Amygdala (tissue), 56 donors: ENCODE measurements at places on chromosomes 1 and 21.

DNA sequence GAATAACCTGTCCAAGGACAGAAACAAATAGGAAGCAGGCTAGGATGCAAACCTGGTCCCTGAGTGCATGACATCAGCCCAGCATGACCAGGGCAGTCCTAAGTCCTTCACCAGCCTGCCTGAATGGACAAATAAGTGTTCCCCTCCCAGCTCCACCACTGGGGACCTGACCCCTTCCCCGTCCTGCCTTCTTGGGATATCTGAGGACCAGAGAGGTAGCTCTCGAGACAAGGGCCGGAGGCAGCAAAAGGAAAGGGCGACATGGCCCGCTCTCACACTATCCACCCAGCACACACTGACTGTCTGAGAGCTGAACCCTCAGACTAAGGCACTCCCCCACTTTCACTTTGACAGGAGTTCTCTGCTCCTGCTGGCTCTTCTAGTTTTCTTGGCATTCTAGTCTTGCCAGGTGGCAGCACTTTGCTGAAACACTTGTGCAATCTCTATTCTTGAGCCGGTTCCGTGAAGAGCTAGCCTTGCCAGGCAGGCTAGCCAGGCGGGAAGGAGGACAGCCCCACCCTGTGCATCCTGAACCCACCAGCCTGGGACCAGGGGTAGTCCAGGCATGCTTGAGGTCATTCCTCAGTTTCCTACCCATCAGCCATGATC is 251.1 kb upstream of the RAB4A start:
- no peak for DNase-seq

GRCh38 chr1:184851822-184852746 is 97.4 kb upstream of the EDEM3 start:
- no peak for DNase-seq

DNA sequence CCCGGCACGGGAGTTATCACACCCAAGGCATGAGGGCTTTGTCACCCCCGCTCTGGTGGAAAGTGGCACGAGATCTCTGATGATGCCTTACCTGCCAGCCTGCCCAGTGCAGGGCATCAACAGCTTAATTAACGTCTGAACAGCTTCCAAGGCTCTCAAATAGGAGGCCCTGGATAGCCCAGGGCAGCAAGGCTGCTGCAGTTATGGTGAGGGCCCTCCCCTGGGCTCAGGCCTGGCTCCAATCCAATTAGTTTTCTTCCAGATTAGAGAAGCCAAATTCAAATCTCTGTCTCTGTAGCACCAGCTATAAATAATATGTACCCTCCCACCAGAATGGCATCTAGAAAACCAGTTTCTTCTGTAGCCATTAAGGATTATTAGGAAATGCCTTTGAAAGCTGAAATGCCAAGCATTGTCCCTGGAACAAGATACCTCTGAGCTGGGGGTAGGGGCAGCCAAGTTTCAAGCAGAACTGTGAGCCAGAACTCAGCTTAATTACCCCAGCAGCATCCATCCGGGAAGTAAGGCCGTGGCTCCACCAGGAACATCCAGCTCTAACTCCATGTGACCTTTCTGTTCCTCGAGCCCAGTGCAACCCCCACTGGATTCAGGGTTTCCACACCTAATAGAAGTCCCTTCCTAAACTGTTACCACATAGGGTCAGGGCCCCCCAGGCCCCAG is 12.5 kb downstream of the QSOX1 start:
- DNase-seq: no peak

DNA sequence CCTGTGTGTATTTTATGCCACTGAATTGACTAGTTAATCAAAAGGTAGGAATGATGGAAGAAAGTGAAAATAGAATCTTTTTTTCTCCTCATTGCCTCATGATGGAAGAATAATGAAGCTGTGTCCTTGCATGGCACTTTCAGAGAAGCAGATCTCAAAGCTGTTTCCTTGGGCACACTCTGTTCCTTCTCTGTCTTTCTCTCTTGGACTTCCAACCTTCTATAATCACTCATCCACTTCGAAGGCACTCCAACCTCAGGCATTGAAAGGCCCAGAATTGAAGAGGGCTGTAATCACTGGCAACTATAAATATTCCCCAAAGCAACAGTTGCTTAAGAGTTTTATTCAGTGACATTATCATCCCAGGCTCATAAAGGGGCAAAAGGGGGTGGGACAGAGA is 31.1 kb upstream of the DNASE2B start:
- no peak for DNase-seq

DNA sequence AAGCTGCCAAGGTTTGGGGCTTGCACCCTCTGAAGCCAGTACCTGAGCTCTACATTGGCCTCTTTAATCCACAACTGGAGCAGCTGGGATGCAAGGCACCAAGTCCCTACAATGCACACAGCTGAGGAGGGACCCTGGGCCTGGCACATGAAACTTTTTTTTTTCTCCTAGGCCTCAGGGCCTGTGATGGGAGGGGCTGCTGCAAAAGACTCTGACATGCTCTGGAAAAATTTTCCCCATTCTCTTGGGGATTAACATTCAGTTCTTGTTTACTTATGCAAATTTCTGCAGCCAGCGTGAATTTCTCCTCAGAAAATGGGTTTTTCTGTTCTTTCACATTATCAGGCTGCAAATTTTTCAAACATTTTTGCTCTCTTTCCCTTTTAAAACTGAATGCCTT is 1072.2 kb downstream of the BRINP3 start:
- DNase-seq: no peak
